ENCODE measurements at places on chromosomes 7 and 10. TPM values are rescaled to one million over a fixed set of nuclear protein-coding genes. Genes with fewer than 3 reads are reported as not detected.

Gene TAS2R4
- total RNA-seq = 4.4 TPM

Gene GSTK1
- total RNA-seq = 46.1 TPM

Gene CCL26
- total RNA-seq = not detected

Gene TRIM73
- 4.4 TPM for total RNA-seq

Gene GRID2IP
- 2.1 TPM for total RNA-seq

Gene NUTM2B
- 0.46 TPM for total RNA-seq

Gene PBLD
- 10.1 TPM for total RNA-seq

Gene TAS2R16
- total RNA-seq = not detected

Gene TDRD1
- 1.4 TPM for total RNA-seq

Gene DNTT
- not detected for total RNA-seq

Gene TAS2R3
- 4.6 TPM for total RNA-seq
